ENCODE measurements at places on chromosomes 16 and 17.

GRCh38 chr16:72764015-72764654 is 283.8 kb downstream of the ZFHX3 start:
- DNase-seq = no peak

DNA sequence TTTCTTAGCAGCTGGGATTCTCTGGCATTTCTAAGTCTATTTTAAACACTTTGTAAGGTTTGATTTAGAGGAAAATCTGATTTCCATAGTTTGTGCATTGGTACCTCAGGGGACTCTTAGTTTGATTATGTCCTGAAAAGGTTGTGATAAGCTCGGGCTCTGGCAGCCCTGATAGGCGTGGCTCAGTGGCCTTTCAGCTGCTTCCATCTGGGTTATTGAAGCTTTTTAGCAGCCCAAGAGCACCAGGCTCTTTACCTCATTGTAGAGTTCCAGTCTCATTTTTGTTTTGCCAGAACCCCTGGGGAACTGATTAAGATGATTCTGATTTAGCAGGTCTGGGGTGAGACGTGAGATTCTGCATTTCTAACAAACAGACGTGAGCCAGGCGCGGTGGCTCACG is 412.3 kb downstream of the XYLT1 start:
- no peak for DNase-seq

- DNase-seq = no peak
Observed at GRCh38 chr17:64653985-64654355, 8.1 kb downstream of the SMURF2 start.

DNA sequence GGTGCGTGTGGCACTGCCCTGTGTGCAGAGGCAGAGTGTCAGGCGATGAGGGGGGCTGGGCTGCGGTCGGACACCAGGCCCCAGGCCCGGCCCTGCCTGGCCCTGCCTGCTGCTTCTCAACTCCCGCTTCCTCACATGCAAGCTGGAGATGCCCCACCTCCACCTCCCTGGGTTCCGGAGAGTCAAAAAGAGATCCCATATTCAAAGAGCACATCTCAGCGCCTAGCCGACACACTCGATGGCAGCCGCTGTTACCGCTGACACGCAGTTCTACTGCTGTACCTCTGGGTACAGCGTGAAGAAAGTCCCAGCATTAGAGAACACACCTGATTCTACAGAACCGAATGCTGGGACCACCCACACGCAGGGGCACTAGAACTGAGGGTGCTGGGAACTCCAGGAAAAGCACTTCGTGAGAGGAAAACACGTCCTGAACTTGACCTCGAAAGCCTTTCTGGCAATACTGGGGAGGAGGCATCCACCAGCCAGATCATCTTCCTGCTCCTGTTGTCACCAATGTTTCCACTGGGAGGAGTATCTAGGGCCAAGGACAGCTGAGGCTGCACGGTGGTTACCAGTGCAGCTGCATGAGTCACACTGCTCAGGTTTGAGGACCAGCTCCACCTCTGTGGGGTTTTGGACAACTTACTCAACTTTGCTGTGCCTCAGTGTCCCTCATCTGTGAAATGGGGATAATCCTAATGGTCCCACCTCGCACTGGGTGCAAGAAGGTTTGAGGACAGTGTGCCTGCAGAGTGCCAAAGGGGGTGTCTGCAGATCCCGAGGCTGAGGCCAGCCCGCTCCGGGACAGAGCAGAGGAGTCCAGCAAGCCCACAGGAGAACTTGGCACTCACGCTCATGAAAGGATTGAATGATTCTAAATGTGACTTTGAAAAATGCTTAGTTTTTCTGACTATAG is 100.4 kb upstream of the DNAH17 start:
- DNase-seq = no peak

DNA sequence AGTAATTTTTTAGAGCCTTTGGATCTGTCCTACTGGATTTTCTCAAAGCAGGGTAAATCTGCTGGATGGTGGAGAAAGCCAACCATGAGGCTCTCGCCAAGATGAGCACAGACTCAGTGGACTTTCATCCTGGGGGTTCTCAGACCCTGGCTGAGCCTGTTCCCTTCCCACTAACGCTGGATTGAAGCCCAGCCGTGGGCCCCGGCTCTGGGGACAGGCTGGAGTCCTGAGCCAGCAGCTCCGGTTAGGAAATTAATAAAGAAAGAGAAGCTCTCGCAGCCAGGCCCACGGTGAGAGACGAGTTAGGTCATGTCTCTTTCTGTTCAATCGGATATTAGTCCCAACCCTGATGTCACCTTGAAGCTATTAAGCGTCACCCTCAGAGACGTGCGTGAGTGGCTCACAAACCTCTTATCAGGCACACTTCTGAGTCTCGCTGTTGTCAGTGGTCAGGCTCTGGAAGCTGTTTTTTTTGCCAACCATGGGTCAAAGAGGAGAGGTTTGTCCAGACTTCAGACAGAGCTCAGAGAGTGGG is 27.1 kb downstream of the MEOX1 start:
- no peak for DNase-seq

DNA sequence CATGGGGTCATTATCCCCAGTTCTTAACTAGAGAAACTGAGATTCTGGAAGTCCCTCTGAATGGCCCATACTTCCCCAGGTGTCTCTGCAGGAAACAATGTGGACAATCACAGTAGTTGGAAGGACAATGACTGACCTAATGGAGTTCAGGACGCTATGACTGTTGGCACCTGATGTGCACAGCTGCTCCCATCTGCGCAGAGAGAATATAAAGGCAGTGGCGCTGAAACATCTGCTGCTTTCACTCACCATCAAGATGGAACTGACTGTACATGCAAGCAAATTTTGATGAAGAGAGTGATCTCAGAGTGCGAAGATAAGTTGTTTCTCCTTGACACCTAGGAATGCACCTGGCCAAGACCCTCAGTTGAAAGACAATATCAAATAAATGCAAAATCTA is 395.7 kb upstream of the ASIC2 start:
- DNase-seq = no peak

- DNase-seq = no peak
Observed at GRCh38 chr17:7538891-7539545, 9.8 kb upstream of the TNFSF12 start.

DNA sequence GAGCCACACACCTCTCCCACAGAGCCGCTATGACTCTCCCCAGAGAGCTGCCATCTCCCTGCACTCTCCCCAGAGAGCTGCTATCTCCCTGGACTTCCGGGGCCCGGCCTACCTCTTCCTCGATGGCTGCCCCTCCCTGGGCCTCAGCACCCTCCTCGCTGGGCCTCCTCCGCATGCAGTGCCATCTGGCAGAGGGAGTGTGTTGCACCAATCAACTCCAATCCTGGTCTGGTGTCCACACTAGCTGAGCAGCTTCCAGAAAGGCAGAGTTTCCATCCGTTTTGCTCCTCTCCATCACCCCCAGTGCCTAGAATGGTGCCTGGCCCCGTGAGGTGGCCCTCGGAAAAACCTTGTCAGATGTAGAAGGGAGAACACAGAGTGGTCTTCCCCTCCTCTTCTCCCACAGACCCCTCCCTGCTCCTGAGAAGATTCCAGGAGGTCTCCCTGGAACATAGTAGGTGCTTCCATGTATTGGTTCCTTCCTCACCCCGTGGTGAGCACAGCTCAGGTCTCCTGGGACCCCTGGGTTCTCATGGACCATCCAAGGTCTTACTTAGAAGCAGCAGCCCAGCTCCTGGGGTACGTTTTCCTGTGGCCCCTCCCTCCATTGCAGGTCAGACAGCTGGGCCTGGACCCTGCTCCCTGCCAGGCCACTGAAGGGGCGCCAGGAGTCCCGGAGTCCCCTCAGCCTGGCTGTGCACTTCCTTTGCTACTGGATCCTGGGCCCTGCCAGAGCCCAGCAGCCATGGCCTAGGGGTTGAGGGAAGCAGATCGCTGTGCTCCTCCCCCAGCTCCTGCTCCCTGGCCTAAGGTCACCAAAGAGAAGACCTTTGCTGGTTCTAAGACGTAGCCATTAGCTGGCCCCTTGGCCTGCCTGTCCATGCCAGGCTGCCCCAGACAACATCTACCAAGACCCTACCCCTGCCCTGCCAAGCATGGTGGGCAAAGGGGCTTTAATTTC is 233.8 kb upstream of the GSE1 start:
- no peak for DNase-seq

- DNase-seq = no peak
Observed at GRCh38 chr17:67998466-67998865, 2.2 kb upstream of the C17orf58 start.

GRCh38 chr17:47902039-47902744 is 6.2 kb downstream of the SP2 start:
- no peak for DNase-seq

- DNase-seq = no peak
Observed at GRCh38 chr16:30009990-30010843, 610 bp downstream of the DOC2A start.

- no peak for DNase-seq
Observed at GRCh38 chr16:66166490-66166889, 200.0 kb upstream of the CDH5 start.

DNA sequence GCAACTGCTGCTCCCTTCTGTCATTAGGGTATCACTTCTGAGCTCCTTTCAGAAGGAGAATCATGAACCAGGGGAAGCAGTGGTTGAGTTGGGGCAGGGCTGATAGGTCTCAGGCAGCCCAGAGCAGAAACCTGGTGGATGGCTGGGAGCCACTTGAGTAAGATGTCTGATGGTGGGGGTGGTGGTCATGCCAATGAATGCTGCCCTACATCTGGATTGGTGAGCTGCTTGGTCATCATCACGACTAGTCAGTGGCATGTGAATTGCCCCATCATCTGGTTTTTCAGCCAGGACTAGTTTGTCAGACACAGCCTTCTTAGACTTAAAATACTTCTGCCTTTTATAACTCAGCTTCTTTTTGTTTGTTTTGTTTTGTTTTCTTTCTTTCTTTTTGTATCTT is 2.6 kb downstream of the GID4 start:
- no peak for DNase-seq

GRCh38 chr16:53341792-53342191 is 92.5 kb upstream of the RBL2 start:
- no peak for DNase-seq

GRCh38 chr17:34993031-34993430 is 12.7 kb downstream of the LIG3 start:
- no peak for DNase-seq

DNA sequence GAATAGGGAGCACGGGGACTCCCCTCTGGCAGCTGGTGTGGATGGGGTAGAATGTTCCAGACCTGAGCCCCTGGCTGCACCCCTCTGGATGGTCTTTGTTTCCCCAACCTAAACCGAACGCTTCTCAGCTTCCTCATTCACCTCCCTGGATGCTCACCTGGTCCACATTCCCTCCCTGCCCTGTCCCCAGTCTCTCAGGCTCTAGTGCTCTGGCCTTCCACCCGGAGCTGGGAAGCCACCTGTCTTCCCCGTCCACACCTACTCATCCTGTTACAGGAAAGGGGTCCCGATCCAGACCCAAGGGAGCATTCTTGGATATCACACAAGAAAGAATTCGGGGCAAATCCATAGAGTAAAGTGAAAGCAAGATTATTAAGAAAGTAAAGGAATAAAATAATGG is 73.5 kb downstream of the CYLD start:
- DNase-seq = no peak

- no peak for DNase-seq
Observed at GRCh38 chr16:35570946-35571345, 2111.5 kb downstream of the TP53TG3F start.

DNA sequence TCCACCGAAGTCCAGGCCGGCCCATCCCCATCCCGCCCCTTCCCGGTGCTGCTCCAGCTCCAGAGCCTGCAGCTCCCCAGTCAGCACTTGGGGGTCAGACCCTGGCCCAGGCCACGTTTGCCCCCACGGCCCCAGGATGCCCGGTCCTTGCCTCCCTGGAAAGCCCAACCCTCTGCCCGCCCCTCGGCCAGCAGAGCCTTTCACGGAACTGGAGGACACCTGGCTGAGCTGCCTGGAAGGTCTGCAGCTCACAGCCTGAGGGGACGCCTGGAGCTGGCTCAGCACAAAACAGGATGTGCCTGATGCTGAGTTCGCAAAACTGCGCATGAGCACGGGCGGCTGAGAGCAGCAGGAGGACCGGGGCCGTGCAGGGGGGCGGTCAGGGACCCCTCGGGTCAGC is 29.7 kb upstream of the SSTR5 start:
- DNase-seq = no peak

DNA sequence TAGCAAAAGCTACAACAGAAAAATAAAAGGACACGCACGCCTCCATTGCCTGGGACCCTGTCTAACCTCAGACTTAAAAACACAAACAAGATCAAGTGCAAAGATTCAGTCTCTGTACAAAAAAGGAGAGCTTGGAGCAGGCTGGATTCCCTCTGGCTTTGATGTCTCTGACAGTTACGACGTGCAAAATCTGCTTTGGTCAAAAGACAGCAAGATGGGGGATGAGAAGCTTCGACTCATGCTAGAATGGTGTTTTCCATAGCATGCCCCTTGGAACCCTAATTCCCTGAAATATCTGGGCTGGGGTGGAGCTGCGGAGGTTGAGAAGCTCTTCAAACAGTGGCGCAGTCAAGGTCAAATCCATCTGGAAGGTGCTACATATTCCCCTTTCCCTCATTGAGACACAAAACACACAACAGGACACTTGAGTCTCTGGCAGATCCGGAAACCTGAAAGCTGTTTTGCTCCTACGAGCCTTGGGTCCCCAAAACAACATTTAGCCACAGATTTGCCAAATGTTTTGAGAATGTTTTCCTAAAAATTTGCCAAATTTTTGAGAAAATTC is 9.1 kb downstream of the MYH11 start:
- no peak for DNase-seq

DNA sequence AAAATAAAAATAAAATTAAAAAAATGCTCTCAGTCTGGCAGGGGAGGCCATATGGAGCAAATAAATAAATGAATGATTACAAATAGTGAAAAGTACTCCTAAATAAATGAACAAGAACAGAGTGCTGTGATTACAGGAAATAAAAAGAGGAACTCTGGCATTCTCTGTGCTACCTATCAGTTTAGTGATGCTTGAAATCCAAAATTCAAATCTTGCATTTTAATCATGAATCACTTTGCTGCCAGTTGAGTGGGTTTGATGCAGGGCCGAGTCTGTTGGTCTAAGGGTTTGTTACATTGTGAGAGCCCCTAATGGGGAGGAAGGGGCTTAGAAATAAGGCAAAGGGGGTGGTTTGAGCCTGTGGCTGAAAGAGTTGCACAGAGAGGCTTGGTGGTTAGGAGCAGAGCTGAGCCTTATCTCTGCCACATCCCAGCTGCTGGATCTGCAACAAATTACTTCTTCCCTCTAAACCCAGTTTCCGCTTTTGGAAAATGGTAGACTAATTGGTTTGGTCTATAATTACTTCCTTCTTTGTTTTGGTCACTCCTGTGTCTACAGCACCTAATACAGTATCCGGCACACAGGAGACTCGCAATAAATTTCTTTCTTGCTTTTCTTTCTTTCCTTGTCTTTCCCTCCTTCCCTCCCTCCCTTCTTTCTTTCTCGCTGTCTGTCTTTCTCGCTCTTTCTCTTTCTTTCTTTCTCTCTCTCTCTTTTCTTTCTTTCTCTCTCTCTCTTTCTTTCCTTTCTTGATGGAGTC is 6.3 kb upstream of the ABCC1 start:
- no peak for DNase-seq

GRCh38 chr17:32470405-32471167 is 16.2 kb upstream of the CDK5R1 start:
- no peak for DNase-seq

GRCh38 chr16:51355875-51356274 is 204.8 kb upstream of the SALL1 start:
- no peak for DNase-seq

GRCh38 chr17:75269844-75270217 is 1.2 kb downstream of the MIF4GD start:
- no peak for DNase-seq

Data from stimulated activated CD4-positive, alpha-beta T cell treated with anti-CD3 and anti-CD28 coated beads, Interleukin-4, amount 100 ng/mL, for 48 hours (primary cell).